Osteoblast (primary cell): ENCODE measurements at places on chromosomes 6 and 20. TPM values are rescaled to one million over a fixed set of nuclear protein-coding genes. Genes with fewer than 3 reads are reported as not detected.

- H3K27me3 ChIP-seq: no peaks in the 10 kb centered on the region
- DNase-seq: peak; percentile 96
- H3K4me1 ChIP-seq: peaks cover 17% of the 10 kb centered on the region
- no peak overlapping the region for H3K27ac ChIP-seq
- peaks cover 2% of the 10 kb centered on the region for H3K36me3 ChIP-seq
Observed at GRCh38 chr20:37346236-37346534, 245 bp downstream of the SRC start.

TGM2 gene
- total RNA-seq: 78.2 and 137 TPM in 2 replicates

GRCh38 chr6:111757342-111757741 lies 115.9 kb downstream of the FYN start:
- H3K27ac ChIP-seq: peak overlapping the region; percentile 88
- no peak for DNase-seq
- H3K27me3 ChIP-seq: no peaks in the 10 kb centered on the region
- H3K4me1 ChIP-seq: peaks cover 41% of the 10 kb centered on the region

ABHD16B gene
- not detected in 2 replicates for total RNA-seq
